ENCODE measurements at places on chromosomes 16 and 17.
A peak's percentile ranks its signal among the peaks of the same experiment; 100 is the strongest.

DNA sequence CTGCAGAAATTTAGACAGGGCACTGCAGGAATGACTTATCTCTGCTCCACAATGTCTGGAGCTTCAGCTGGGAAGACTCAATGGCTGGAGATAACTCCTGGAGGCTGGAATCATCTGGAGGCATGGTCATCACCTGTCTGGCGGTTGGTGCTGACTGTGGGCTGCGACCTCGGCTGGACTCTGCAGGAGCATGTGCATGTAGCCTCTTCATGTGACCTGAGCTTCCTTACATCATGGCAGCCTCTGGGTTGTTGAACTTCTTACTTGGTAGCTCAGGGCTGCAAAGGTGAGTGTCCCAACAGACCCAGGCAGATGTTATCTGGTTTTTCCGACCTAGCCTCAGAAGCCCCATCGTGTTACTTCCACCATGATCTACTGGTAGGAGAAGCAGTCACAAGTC lies 188.2 kb upstream of the RPL38 start:
- DNase-seq = no peak

- no peak for DNase-seq
Observed at GRCh38 chr16:27246439-27246838, 22.1 kb downstream of the NSMCE1 start.

- no peak for DNase-seq
Observed at GRCh38 chr17:50199211-50199802, 2.1 kb downstream of the COL1A1 start.

DNA sequence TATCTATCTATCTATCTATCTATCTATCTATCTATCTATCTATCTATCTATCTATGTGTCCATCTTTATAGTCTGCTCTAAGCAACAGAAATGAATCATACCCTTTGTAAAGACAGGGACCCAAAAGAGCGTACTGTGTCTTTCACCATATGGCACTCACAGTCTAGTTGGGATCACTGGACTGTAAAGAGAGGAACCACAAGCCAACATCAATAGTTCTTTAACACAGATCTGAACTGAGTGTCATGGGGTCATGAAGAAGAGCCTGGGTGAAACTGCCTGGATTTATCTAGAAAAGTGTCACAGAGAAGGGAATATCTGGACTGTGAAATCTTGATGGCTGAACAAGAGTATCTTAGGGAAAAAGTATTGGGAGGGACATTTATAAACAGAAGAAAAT lies 619.1 kb upstream of the SOX9 start:
- peak; percentile 23 for DNase-seq

DNA sequence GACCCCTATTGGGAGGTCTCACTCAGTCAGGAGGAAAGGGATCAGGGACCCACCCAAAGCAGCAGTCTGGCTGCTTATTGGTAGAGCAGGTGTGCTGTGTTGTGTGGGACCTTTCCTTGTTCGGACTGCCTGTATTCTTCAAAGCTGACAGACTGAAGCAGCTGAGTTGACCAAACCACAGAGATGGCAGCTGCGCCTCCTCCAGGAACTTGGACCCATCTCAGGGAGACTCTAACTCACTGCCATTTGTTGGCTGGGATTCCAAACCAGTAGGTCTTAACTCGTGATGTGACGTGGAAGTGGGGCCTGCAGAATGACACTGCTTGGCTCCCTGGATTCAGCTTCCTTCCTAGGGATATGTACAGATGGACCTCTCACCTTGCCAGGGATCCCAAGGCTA lies 9.6 kb upstream of the UQCRC2 start:
- no peak for DNase-seq

DNA sequence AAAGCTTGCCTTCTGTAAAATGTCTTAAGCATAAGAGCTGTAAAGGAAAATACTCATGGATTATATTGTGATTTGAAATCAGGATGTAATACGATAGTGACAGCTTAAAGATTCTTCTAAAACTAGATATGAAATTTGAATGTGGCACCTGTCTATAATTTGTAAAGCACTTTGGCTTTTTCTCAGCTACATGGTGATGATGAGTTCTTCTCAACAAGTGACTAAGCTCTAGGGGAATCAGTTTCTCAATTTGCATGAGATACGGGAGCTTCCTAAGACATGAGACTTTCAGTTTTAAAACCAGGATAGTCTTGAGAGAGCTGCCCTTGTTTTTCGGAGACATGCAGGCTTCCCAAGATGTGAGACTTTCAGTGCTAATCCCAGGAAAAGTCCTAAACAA lies 439.2 kb downstream of the CDH13 start:
- no peak for DNase-seq

GRCh38 chr16:46789499-46790414 lies 41.2 kb downstream of the C16orf87 start:
- peak; percentile 64 for DNase-seq

GRCh38 chr17:35849469-35850348 lies 19.0 kb downstream of the HEATR9 start:
- peak; percentile 77 for DNase-seq

GRCh38 chr17:58665946-58666857 lies 25.6 kb downstream of the TEX14 start:
- DNase-seq = no peak

DNA sequence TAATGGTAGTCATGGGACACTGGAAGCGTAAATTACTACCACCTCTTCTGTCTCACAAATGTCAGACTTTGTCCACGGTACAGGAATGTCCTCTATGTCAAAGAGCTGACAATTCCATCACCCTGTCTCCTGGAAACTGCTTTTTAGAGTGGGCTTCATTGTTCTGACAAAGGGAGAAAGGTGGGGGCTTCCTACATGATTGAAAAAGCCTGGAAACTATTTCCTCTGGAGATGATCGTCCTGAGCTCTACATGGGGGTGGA lies 53.1 kb downstream of the VAT1L start:
- no peak for DNase-seq

DNA sequence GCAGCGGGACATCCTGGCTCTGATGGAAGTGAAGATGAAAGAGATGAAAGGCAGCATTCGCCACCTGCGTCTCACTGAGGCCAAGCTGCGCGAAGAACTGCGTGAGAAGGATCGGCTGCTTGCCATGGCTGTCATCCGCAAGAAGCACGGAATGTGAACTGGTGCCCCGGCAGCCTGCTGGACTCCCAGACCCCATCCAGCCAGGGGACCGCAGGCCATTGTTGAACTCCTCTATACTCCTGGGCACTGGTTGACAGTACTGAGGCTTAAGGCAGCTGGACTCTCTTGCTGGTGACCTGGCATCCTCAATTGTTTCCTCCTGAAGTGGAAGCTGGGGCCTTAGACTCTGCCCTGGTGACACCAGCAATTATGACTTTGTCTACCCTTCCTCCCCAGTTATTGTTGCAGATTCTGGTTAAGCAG lies 1.2 kb downstream of the THAP11 start:
- peak; percentile 28 for DNase-seq

- DNase-seq = no peak
Observed at GRCh38 chr16:1909561-1910231, 8.5 kb downstream of the HS3ST6 start.

GRCh38 chr16:56350491-56351405 lies 74.6 kb downstream of the AMFR start:
- DNase-seq = no peak

- DNase-seq = no peak
Observed at GRCh38 chr16:5361322-5361721, 263.7 kb upstream of the EEF2KMT start.

- no peak for DNase-seq
Observed at GRCh38 chr16:50252082-50252611, 14.2 kb upstream of the ADCY7 start.

- DNase-seq = no peak
Observed at GRCh38 chr16:2848933-2849725, 8.8 kb downstream of the PRSS22 start.

DNA sequence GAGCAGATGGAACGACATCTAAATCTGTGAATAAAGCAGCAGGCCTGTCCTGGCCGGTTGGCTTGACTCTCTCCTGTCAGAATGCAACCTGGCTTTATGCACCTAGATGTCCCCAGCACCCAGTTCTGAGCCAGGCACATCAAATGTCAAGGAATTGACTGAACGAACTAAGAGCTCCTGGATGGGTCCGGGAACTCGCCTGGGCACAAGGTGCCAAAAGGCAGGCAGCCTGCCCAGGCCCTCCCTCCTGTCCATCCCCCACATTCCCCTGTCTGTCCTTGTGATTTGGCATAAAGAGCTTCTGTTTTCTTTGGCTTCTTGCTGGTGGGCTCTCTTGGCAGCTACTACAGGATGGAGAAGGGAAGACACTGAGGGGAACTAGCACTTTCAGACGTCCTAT lies 4.1 kb upstream of the RSAD1 start:
- DNase-seq = no peak

DNA sequence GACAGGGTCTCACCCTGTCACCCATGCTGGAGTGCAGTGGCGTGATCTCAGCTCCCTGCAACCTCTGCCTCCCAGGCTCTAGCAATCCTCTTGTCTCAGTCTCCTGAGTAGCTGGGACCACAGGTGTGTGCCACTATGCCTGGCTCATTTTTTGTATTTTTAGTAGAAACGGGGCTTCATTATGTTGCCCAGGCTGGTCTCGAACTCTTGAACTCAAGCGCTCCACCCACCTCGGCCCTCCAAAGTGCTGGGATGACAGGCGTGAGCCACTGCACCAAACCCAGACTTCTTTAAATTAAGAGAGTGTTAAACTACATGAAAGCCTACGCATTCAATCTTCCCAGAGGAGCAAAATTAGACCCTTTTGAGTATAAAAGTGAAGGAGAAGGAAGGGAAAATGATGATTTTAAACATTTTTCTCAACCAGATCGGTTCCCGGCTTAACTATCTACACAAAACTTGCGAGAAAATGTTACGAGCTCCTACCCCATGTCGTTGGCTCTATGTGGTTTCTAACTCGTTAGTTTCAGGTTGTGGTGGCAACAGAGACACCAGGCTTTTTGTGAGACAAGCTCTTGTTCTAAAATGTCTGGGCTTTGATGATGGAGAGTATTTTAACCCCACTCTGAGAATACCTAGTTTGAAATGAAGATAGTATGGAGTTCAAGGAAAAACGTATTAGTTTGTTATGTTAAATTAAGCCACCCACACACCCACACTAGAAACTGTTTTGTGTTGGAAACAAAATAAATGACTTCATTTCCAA lies 26.3 kb downstream of the STAT5B start:
- DNase-seq = no peak

DNA sequence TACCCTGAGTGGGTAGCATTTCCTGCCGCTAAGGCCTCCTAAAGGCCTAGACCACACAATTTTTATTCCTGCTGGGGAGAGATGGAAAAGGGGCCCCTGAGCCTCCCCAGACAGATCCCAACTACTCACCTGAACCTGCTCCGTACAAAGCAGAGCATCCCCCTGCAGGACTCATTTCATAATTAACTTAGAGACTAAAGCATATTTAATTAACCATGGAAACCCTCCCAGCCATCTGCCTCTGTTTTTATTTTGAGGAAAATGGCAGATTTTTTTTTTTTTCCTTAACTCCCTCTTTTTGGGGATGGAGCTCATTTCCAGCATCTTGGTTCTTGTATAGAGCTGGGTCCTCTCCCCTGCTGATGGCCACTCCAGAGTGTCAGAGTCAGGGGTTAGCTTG lies 96.5 kb upstream of the CRHR1 start:
- no peak for DNase-seq

DNA sequence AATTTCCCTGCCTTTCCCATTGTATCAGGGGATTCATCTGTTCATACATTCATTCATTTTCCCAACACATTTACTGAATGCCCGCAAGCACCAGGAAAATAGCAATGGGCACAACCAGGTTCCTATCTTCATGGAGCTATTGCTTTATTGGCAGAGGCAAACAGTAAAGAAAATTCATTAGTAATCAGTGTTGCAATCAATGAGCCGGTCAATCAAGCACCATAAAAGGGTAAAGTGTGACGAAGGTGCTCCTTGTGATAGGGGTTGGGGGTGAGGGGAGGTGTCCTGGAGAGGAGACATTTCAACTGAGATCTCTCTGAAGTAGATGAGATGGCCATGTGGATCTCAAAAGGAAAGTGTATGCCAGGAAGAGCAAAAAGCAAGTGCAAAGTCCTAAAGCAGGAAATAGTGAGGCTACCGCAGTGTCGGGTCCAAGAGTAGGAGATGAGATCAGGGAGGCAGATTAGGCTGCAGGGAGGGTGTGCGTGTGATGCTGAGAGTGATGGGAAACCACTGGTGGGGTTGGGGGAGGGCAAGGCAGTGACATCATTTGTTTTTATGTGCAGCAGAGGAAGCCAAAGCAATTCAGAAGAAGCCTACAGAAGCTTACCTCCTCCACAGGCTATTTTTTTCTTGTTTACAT lies 28.4 kb downstream of the CDH13 start:
- DNase-seq = peak; percentile 93

DNA sequence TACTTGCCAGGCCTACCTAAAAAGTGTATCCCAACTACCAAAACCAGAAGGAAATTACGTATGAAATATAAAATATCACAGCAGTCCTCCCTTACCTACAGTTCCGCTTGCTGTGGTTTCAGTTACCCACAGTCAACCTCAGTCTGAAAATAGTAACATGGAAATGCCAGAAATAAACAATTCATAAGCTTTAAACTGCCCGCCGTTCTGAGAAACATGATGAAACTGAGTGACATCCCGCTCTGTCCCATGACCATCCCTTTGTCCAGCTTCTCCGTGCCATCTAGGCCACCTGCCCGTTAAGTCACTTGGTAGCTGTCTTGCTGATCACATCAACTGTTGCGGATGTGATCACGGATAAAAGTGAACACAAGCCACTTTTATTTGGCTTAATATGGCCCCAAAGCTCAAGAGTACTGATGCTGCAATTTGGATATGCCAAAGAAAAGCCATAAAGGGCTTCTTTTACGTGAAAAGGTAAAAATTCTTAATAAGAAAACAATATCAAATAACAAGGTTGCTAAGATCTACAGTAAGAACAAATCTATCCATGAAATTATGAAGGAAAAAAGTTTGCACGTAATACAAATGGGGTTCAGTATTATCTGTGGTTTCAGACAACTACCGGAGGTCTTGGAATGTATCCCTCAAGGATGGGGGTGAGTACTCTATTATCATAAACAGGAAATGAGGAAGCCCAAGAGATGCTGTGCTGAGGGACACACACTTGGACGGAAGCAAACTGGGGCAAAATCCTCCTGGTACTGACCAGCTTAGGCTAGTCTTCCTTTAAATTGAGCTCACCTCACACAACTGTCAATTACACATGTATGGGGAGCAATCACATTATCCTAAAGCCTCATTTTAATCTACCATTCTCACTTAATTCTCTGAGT lies 8.2 kb downstream of the USP22 start:
- DNase-seq = peak; percentile 38

GRCh38 chr17:78718575-78719208 lies 63.4 kb downstream of the CYTH1 start:
- DNase-seq = no peak

DNA sequence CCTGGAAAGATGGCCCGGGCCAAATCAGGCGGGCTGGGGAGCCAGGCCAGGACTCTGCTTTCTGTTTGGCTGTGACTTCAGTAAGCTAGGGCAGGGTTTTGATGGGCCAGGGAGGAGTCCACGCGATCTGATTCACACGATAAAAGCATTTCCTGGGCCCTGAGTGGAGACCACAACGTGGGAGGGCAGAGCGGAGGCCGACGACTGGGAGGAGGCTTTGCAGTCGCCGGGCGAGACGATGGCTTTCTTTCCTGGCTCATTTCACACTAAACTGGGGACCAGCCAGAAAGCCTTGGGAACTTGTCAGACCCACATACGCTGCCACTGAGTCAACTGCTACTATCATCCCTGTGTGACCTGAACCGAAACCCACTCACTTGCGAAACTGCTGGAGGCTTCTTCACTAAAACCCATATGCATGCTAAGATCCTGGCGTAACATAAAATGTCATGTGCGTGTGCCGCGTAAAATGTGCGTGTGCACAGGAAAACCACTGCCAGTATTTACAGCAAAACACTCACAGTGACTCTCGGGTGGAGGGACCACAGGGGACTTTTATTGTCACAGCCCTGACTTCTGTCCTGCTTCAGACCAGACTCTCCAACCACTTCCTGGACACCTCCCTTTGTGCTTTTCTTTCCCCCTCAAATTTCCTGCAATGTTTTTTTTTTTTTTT lies 14.2 kb upstream of the RHBDF2 start:
- peak; percentile 96 for DNase-seq

Data from fibroblast of lung (primary cell).